ENCODE measurements at places on chromosomes 4 and X.

- no peak for DNase-seq
Observed at GRCh38 chr4:107853444-107854355, 29.0 kb downstream of the SGMS2 start.

DNA sequence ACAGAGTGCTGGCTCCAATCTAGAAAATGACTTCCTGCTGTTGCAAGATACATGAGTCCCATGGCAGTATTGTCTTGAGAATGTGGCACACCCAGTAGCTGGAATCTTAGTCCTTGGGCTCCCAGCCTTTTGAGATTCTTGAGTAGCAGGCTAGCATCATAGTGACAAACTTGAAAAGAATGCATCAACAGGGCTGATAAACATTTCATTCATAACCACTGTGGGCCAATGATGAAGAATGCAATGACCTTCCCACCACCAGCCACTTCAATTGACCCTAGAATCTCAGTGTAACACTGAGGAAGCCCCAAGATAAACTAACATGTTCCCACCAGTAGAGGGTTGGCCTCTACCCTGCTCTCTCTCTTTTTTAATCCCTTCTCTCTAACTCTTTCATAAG lies 329.3 kb downstream of the GBA3 start:
- DNase-seq: no peak

GRCh38 chr4:4714331-4714730 lies 145.1 kb upstream of the MSX1 start:
- DNase-seq: no peak

DNA sequence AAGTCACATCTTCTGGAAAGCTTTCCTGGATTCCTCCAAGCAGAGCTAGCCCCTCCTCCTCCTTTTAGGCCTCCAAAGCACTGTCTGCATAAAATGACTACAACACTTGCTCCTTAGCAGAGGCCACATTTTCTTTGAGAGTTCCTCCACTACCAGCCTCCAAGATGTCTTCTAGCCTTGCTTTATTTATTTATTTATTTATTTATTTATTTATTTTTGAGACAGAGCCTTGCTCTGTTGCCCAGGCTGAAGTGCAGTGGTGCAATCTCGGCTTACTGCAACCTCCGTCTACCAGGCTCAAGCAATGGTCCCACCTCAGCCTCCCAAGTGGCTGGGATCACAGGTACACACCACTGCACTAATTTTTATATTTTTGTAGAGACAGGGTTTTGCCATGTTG lies 4.6 kb upstream of the GPC4 start:
- DNase-seq: no peak

DNA sequence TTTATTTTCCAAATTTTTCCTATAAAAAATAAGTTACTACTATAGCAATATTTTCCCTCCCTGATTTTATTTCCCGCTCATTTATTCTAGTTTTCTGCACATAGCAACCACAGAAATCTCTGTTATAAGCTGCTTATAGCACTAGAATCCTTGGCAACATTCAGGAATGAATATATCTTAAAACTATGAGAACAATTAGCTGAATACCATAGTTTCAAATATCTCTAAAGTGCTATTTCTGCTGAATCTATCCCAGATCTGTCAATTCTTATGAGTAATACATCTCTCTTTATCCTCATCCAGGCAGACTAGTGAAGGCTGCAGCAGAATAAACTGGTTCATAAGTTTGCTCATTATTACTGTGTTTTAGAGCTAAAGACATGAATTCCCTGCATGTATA lies 622.9 kb upstream of the DIPK2B start:
- DNase-seq: no peak

DNA sequence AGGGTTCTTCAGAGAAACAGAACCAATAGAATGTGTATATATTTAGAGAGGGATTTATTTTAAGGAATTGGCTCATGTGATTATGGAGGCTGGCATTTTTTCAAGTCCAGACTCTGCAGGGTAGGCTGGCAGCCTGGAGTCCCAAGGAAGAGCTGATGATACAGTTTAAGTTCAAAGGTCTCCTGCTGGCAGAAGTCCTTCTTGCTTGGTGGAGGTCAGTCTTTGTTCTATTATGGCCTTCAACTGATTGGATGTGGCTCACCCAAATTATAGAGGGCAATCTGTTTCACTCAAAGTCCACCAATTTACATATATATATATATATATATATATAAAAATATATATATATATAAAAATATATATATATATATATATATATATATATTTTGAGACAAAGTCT lies 52.1 kb upstream of the HSD17B10 start:
- DNase-seq: no peak

- DNase-seq: no peak
Observed at GRCh38 chrX:24335871-24336270, 22.0 kb upstream of the SUPT20HL2 start.

DNA sequence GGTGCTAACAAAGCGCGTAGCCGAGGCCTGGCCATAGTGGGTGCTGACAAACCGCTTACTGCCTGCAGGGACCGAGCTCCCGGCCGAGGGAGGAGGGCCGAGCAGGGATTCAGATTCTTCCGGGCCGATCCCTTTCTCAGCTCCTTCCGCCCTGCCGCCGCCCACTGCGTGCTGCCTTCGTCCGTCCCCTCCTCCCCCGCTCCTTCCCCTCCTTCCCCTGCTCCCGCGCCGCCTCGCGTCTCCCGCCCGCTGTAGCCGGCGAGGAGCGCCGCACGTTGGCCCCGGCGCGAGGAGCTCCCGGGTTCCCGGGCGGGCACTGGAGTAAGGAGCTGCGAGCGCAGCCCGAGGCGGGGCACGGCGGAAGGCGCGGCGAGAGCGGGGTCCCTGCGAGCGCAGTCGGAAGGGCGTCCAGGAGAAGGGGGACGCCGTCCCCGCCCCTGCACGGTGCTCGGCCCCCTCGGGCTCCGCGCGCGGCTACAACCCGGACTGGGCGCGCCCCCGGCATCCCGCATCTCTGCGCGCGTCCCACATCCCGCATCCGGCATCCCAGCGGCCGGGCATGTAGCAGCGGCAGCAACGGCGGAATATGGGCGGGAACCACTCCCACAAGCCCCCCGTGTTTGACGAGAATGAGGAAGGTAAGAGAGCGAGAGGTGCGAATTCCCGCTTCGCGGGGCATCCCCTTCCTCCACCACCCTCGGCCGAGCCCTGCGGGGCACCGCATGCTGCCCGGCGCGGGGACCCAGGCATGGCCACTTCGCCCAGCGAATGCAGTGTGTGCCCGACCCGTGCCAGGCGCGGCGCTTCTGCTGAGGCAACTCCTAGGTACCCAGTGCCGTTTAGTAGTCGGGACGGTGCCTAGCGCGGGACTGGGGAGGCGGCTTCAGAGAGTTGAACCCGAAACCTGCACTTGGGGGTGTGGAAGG lies at the start of gene STK32B:
Gene STK32B (plus strand): TSS at position 203 of the 926 bp plus-strand sequence.
- DNase-seq: no peak

DNA sequence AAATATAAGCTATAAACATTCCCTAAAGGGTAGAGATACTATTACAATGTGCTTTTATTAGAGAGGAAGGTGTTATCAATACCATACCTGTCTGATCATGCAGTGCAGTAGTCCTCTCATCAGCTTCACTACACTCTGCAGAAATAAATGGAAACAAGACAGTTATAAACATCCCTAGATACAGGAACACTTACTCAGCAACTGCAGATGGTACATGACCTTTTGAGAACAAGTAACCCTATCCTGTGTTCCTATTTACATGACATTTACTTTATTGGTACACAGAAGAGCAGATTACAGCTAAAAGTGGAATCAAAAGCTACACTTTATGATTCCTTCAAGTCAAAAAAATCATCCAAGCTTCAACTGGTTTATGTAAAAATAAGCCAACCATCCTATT lies 9.0 kb downstream of the PHKA1 start:
- no peak for DNase-seq

DNA sequence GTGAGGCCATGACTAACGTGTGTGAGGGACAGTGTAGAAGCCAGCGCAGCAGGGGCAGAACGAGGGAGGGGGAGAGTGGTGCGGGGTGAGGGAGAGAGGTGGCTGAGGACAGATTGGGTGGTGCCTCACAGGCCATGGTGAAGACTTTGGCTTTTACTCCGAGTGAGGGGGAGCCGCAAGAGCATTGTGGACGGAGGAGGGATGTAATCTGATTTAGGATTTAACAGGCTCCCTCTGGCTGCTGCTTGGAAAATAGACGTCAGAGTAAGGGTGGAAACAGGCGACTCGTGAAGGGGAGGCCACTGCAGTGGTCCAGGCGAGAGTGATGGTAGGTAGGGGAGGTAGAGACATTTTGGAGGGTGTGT lies 13.0 kb downstream of the PPP1R3F start:
- DNase-seq: no peak

DNA sequence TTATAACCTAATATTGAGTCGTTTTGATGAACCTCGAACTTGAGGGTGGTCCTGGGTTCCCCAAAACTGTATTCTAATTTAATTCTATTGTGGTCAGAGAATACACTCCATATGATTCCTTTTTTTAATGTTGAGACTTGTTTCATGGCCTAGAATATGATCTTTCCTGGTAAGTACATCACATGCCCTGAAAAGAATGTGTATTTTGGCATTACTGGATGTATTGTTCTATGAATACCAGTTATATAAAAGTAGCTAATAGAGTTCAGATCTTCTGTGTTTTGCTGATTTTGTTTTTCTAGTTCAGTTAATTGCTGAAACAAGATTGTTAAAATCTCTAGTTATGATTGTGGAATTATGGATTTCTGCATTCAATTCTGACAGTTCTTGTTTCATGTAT lies 18.8 kb downstream of the PRRG1 start:
- DNase-seq: no peak

DNA sequence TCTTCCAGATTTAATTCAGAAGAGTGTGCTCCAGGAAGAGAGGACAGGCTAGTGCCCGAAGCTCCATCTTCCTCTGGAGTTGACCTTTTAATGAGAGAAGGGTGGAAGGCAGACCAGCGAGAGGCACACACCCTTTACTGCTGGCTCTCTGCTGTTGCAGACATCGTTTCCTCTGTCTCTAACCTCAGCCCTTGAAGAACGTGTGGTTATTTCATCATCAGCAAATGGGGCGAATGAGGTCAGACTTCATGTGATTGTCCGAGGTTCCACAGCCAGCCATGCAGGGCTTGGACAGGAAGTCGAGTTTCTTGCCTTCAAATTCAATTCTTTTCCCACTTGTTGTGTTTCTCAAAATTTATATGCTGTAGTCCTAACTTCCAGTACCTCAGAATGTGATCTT lies 155.2 kb upstream of the MSX1 start:
- DNase-seq: no peak

DNA sequence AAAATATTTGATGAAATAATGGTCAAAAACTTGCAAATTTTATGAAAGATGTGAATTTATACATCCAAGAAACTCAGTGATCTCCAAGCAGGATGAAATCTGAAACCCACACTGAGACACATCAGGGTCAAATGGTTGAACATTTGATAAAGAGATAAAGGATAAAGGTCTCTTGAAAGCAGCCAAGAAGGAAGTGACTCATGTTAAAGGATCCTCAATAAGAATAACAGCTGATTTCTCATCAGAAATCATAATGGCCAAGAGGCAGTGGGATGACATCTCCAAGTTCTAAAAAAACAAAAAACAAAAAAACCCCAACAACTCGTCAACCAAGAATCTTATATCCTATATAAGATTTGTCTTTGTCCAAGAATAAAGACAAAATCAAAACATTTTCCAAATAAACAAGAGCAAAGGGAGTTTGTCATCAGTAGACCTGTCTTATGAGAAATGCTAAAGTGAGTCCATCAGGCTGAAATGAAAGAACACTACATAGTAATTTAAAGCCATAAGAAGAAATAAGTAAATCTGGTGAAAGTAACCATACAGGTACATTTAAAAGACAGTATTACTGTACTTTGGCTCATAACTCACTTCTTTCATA lies 121.7 kb downstream of the PDS5A start:
- no peak for DNase-seq

- no peak for DNase-seq
Observed at GRCh38 chr4:2484993-2485392, 16.1 kb downstream of the RNF4 start.

DNA sequence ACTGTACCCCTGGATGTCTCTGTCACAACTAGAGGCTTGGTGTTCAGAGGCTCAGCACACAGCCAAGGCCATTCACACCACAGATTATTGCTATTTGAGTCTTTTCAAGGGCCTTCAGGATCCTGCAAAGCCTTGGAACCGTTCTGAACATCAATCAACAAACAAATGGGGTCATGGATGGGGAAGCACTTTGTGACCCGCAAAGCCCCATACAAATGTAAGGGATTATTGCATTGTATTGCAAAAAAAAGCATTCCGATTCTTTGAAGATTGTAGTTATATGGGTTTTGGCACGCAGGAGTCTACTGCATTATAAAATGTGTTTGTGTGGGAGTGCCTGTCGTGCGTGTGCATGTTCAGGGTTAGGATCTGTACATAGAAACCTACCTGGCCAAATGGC lies 17.3 kb upstream of the BCORL1 start:
- DNase-seq: no peak

DNA sequence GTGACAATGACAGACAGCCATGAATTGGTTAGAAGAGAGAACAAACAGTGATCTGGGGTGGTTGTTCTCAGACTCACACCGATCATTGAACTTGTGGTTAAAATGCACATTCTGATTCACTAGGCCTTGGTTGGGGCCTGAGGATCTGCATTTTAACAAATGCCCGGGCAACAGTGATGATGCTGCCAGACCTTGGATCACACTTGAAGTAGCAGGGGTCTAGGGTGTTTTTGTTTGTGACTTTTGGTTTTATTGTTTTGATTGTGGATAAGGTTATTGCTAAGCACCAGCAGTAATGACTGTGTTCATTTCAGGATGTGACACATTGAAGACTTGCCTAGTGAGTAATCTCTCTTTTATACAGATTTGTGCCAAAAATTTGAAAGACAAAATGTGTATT lies 36.5 kb downstream of the TXLNG start:
- DNase-seq: no peak

- DNase-seq: no peak
Observed at GRCh38 chrX:136856551-136856950, 24.0 kb downstream of the RBMX start.

- peak; percentile 58 for DNase-seq
Observed at GRCh38 chr4:55733932-55734331, 85.7 kb upstream of the EXOC1L start.

DNA sequence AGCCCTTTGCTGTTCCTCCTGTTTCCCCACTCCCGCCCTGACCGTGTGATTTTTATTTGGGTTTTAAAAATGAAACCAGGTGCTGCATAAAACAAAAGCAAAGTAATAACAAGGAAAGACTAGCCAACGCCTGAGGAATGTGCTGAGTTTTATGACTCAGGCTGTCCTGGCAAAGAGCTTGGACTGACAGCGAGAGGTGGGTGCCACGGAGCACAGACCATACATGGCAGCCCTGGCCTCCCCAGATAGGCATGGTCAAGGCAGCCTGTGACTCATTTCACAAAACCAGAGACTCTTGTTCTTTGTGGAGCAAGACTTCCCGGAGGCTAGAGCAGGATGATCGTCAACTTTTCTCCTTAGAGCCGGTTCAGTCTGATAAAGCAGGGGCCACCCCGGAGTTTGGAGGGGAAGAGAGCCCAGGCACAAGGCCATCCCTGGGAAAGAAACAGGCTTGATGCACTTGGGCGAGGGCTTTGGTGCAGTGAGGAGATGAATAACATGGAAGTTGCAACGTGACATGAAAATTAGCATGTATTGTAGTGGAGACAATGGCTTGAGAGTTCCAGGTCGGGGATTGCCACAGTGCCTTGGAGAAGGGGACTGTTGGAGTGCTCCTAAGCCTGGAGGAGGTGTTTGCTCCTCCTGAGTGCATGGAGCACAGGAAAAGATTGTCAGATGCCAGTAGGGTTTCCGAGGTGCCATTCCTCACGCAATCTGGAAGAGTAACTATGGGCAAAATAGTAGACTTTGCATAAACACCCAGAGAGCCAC lies 54.8 kb downstream of the C4orf51 start:
- peak; percentile 32 for DNase-seq

Measured in omental fat pad (tissue), 4 donors.